NCI-H2081 treated with DMSO at 0.1 percent for 48 hours (cell line): ENCODE measurements at places on chromosomes 3 and 15.

- DNase-seq, result no peak
These were observed 28.4 kb upstream of the CCNL1 start for GRCh38 chr3:157188391-157188790.

DNA sequence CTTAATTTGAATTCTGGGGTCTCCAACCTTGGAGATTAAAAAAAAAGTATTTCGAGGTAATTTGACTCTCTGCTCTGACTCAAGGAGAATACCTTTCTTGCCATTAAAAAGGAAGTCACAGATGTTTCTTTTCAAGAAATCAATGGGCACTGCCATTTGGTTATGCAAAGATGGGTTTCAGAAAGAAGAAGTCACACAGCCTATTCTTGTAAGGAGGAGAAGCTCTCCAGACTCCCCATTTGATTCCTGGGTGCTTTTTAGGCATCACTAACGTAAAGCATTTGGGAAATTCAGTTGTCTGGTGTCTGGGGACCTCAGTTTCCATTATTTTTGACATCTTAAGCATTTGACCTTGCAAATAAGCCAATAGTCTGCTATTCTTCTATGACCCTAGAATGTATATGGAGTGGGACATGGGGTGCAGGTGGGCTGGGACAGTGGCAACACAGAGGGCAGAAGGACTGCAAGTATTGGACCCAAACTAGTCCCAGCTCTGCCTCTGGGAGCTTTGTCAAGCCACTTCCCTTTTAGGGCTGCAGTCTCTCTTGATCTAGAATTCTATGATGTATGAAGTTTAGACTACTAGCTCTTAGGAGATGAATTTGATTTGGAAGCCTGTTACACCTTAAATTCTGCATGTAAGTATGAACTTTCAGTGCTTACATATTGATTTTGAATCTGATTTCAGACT lies 27.8 kb downstream of the IL5RA start:
- no peak for DNase-seq

GRCh38 chr15:75063338-75063737 lies 39.9 kb downstream of the PPCDC start:
- DNase-seq, result no peak

- no peak for DNase-seq
These were observed 9.5 kb downstream of the RPS17 start for GRCh38 chr15:82530606-82531379.

- no peak for DNase-seq
These were observed 33.3 kb downstream of the RHCG start for GRCh38 chr15:89463113-89463512.

DNA sequence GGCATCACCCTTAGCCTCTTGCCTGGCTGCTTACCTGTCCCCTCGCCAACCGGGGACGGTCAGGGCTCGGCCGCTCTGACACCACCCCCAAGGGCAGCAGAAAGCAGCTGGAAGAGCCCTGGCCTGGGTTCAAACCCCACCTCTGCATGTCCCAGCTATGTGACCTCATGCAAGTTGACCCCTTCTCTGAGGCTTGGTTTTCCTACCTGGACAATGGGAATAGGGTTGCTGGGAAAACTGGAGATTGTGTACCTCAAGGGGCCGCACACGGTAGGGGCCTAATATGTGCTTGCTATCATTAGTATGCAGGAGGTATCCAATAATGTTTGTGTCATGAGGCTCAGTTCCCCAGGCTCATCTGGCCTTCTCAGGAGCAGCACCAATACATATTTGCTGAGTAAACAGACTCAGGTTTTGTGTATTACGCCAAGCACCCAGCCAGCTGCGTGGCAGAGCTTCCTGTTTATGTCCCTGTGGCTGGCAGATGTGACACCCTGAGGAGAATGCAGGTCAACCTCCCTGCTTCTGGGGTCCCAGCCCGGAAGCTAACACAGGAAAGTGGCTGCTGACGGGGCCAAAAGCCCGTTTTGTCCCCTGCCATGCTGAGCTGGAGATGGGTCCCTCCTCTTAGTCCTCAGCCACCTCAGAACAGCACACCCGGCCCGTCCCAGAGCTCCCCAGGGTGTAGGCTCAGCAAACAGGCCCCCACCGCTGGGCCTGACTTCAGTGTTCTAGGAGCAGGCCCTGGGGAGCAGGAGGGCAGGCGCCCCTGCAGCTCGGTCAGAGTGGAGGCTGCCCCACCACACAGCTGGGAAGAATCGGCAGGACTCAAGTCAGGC lies 29.7 kb downstream of the PLXND1 start:
- peak; percentile 91 for DNase-seq

DNA sequence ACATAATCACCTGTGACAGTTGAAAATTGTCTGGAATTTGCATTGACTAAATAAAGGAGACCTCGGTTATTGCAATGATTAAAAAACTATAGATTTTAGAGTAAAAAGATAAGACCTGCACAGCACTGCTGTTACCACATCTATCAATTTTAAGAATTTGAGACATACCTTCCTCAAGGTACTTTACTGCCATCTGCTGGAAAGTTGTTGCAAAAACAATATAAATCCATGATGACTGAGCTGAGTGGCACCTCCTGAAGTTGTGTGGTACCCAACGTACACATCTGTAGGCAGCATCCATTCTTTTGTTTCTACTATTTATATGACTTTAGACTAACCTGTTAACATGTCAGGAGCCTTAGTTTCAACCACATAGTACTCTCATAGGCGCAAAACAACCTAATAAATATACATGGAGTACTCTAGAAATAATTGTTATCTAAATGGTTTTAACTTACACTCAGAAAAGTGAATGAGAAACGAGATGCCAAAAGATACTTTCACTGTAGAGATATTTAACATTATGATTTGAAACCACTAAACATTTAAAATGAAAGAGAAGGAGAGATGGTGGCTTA lies 106.7 kb downstream of the GHSR start:
- peak; percentile 71 for DNase-seq
